ENCODE measurements at places on chromosomes 1 and 21.

- no peak for DNase-seq
Measured at GRCh38 chr1:228515200-228515834, 28.1 kb downstream of the RNF187 start.

DNA sequence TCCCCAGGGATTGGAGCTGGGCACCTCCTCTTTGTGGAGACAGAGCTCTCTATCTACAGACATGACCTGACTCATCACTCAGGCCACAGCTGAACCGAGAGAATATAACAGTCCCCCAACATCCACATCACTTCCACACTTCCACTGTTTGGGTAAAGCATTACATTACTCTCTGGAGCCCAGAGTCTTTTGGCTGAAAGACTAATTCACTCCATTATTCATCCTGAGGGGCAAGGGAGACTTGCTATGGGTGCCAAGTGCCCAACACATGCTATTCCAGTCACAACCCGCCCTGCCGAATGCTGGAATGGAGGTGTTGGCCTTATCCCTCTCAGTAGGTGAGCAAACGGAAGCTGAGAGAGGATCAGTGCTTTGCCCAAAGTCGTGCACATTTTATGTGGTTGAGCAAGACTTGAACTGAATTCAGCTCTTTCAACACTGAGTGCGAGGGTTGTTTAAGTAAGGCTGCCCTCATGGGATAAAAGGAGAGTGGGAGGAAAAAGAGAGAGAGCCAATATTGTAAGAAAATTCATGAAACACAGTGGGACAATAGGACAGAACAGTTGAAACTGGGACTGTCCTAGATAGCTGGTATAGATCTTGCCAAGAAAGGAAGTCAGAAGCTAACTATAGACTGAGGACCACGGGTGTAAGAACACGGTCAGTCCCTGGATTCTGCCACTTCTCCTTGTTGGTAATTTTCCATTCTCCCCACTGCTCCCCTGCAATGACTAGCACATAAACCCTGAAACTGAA, 13.5 kb upstream of the CHI3L1 start:
- DNase-seq, result no peak

DNA sequence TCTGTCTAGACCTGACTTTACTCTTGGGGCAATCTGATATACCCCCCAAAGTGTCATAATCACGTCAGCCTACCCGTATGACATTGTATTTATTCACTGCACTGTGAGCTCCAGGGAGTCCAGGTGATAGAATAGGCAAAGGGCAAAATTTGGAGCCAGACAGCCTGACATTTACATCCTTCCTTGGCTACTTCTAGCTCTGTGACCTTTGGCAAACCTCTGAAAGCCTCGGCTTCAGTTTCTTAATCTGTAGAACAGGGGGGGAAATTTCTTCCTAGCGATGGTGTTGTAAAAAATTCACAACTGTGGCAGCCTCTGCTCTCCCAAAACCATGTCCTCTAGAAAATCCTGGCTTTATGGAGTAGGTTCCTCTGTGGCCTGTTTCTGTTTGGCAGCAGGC, 240.9 kb downstream of the KIF26B start:
- DNase-seq, result no peak

DNA sequence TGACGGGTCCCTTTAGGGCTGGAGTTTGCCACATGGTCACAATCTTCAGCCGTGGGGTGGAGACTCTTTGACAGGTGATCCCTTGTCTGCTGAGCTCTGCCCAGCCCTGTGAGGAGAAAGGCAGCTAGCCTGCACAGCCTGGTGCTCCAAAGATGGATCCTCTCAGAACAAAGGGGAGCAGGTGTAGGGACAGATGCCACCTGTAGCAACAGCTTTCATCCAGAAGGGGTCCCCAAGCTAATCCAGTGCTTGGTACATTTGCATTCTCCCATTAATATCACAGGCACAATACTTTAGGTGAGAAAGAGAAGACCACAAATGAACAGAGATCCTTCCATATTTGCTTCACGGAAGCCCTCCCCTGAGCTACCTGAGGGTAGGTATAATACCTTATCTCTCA, 93.2 kb downstream of the CCDC185 start:
- DNase-seq, result no peak

GRCh38 chr1:7253988-7254587, 468.8 kb downstream of the CAMTA1 start:
- no peak for DNase-seq

GRCh38 chr1:40825435-40825788, 36.8 kb downstream of the CITED4 start:
- DNase-seq, result no peak

DNA sequence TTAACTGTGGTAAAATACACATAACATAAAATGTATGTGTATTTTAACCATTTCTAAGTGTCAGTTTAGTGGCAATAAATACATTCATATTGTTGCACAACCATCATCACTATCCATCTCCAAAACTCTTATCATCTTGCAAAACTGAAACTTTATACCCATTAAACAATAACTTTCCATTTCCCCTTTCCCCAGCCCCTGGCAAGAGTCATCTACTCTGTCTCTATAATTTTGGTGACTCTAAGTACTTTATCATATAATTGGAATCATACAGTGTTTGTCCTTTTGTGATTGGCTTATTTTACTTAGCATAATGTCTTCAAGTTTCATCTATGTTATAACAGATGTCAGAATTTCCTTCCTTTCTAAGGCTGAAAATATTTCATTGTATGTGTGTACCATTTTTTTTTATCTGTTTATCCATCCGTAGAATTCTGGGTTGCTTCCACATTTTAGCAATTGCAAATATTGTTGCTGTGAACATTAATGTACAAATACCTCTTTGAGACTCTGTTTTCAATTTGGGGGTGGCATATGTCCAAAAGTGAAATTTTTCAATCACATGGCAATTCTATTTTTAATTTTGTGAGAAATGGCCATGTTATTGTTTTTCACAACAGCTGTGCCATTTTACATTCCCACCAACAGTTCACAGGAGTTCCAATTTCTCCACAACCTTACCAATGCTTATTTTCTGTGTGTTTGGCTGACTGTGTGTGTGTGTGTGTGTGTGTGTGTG, 153.9 kb upstream of the GORAB start:
- DNase-seq, result no peak
